T-helper 17 cell (primary cell): ENCODE measurements at places on chromosomes 6 and 20.

GRCh38 chr20:43681468-43681942, 14.6 kb downstream of the MYBL2 start:
- no peak for DNase-seq

DNA sequence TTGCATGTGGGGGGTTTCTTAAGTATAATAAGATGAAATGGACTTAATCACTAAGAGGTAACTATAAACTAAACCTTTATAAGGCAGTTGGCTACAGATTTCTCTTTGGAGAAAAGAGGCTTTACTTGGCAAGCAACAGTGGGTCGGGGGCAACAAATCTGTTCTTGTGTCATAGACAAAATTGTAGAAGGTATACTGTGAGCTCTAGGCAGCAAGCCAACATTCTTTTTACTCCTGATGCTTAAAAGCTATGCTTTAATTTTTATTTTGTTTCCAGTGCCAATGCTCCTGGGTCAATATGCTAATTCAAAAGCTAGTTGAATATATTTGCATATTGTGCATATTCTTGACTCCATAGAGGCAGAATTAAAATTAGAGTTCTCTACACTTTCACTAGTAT, 495.4 kb downstream of the BTBD3 start:
- no peak for DNase-seq

GRCh38 chr6:139372326-139373153, 1.9 kb downstream of the CITED2 start:
- DNase-seq = no peak

DNA sequence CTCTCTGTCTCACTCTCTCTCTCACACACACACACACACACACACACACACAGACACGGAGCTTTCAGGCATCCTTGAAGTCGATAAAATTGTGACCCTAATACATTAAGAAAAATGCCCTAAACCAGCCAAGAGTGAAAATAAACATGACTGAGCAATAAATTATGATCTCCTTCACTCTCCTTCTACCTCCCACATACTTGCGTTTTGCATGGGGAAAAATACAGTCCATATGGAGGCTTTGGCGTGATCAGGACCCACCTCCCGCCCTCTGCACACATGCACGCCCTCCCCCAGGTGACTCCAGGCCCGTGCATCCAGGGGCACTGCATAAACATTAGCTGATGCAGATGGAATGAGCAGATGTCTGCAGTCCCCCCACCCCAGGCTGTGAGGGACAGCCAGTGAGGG, 114.2 kb upstream of the JARID2 start:
- no peak for DNase-seq

DNA sequence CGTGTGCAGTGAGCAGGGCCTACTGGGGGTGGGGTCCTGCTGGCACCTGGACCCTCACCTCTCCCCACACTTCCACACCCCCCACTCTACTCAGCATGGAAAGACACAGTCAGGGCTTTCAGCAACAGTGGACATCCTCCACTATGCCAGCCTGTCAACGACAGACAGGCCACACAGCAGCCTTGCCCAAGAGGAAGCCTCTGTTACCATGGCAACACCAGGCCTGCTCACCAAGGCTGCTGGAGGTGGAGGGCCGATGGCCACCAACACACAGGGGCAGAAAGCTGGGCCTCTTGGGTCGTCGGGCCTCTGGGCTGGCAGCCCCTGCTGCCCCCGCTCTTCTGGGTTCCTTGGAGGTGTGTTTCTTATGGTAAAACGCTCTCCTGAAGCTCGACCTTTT, 13.6 kb downstream of the BNIP5 start:
- no peak for DNase-seq

GRCh38 chr20:58482416-58482815, 32.8 kb downstream of the APCDD1L start:
- no peak for DNase-seq

DNA sequence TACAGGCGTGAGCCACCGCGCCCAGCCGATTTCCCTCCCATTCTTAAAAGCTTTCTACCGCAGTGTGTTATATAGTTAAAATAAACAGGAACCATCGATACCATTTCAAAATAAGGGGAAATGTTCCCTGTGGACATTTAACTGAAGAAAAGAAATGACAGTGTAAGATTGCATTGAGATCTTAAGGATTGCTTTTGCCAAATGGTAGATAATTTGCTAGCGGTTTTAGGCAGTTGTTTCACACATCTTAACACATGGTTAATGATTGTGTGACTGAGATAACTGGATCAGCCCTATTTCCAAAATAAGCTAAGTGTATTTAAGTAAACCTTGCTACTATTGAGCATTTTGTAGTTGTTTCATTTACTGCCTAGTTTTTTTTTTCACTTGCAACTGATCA, 15.6 kb downstream of the STX16 start:
- DNase-seq = no peak

GRCh38 chr6:24775520-24776058, 852 bp downstream of the GMNN start:
- no peak for DNase-seq

DNA sequence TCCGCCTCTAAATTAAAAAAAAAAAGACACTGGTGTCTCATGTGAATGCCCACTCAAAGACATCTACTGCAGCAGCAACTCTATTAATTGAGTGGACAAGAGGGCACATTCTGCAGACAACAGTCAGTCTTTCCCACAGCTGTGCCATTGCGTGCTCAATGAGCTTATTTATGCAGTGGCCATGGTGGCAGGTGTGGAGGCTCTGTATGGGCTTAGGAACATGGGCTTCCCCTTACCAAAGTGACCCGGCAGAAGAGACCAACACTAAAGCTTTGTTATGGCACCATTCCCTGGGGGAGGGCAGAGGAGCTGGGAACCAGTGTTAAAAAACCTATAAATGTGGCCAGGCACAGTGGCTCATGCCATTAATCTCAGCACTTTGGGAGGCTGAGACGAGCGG, 4.2 kb upstream of the VAPB start:
- no peak for DNase-seq

DNA sequence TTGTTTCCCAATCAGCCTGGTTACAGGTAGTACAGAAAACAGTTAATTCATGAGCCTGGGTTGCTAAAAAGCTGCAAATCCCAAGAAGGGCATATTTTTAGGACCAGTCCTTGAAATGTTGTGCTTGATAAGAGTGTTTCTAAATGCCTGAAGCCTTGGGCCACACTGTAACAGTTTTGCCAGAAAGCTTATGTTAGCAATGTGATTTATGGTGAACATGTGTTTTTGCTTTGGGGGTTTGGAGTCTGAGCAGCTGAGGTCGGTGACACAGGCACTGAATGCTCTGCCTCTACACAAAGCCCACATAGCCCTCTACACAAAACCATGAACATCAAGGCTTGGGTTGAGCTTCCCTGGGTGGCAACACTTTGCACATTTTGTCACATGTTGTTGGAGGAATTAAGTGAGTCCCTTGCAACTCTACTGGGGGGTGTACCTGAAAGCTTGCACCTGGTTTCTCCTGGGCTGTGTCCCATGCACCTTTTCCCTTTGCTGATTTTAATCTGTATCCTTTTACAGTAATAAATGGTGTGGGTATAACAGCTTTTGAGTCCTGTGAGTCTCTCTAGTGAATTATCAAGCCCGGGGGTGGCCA, 22.2 kb downstream of the AHI1 start:
- DNase-seq = no peak

DNA sequence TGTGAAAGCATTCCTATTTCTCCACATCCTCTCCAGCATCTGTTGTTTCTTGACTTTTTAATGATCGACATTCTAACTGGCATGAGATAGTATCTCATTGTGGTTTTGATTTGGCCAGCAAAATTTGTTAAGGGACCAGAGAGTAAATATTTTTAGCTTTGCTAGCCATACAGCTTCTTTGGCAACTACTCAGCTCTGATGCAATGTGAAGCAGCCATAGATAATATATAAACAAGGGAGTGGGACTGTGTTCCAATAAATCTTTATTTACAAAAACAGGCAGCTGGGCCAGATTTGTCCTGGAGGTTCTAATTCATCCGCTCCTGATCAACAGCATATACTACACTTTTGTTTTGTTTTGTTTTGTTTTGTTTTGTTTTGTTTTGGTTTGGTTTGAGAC, 202.9 kb downstream of the ZNF217 start:
- no peak for DNase-seq

- no peak for DNase-seq
Observed at GRCh38 chr6:146795479-146796133, 196.8 kb downstream of the ADGB start.

DNA sequence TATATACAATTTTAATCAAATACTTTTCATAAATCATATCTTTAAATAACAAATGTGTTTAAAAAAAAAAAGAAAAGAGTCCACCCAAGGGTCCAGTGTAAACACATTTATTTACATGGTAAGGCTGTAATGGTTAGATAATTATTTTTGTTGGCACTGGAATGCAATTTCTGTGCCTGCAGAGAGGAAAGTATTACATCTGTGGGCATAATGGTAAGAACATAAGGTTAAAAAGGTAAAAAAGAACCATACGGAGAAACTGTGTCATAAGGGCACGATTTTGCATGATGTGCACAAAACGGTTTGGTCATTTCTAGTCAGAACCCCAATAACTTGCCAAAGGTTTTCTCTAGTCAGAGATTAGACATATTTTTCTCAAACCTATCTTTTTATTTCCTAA, 54.3 kb downstream of the RWDD2A start:
- DNase-seq = no peak

DNA sequence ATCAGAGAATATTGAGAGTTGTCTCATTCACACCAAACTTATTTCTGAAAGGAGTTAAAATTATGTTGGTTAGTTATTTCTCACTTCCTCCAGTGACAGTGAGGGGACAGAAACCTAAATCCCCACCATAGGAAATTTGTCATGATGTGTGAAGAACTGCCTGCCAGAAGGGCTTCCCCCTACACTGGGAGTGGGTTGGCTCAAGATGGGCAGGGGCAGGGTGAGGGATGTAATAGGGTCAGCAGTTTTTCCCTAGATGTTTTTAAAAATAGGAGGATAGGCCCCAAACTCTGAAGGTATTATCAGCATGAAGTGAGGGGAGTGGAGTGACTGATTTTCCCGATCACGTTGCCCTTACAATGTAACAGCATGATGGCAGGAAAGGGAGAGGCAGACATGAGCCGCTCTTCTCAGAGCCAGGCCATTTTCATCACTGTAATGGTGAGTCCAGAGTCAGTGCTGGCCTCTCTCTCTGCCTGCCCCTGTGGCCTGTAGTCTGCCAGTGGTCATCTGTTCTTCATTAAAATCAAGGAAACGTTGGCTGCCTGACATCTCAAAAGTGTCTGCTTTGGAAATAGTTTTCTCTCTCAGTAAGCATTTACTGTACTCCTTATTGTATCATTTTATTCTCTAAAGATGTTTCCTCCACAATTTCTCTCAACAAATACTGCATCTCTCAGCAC, 59.8 kb upstream of the SYNJ2 start:
- DNase-seq = no peak

DNA sequence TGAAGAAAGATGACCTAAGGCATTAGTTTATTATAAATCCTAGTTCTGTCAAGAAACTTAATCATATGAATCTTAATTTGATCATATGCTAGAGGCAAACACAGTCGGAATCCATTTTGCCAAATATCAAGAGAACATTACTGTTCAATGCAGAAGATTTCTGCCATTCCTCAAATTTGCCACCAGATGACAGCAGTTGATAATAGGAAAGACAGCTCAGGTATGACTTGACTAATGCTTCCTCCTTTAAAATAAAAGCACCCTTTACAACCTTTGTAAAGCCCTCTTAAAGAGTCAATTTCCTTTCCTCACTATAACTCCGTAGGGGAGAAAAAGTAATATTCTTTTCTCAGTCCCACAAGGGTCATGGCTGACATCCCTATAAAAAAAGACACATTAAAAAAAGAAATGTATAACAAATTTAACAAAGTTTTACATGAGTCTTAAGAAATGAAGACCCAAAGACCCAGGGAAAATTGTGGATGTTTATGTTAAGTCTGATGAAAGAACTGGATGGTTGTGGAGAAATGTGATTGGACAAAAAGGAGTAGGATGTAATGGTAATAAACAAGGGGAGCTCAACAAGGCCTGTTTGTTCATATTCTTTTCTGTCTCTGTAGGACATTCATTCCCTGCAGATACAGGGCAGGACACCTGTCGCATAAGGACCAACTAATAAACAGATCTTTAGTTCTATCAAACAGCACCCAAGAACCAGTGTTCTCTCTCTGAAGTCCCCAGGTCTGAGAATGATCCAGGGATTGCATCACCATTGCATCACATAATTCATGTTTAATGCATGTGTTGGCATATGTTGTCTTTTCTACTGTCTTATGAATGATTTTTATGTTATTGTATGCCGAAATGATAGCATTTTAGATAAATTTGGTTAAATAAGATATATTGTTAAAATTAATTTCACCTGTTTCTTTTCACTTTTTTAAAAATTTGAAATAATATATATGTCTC, 23.0 kb upstream of the IL17A start:
- no peak for DNase-seq

- DNase-seq = no peak
Observed at GRCh38 chr6:119323931-119324330, 25.6 kb downstream of the MAN1A1 start.
